ENCODE measurements at places on chromosomes 5 and 9. TPM values are rescaled to one million over a fixed set of nuclear protein-coding genes. Genes with fewer than 3 reads are reported as not detected.

OSMR gene
- 102 TPM for total RNA-seq

GRCh38 chr5:36414869-36415282 is 113.2 kb upstream of the RANBP3L start:
- DNase-seq: peak; percentile 72

MYMK gene
- not detected for total RNA-seq

GRCh38 chr9:136761545-136761981 is 2.8 kb downstream of the LCN15 start:
- DNase-seq: no peak

GRCh38 chr9:27489087-27489876 is 34.8 kb upstream of the IFNK start:
- DNase-seq: no peak

DNA sequence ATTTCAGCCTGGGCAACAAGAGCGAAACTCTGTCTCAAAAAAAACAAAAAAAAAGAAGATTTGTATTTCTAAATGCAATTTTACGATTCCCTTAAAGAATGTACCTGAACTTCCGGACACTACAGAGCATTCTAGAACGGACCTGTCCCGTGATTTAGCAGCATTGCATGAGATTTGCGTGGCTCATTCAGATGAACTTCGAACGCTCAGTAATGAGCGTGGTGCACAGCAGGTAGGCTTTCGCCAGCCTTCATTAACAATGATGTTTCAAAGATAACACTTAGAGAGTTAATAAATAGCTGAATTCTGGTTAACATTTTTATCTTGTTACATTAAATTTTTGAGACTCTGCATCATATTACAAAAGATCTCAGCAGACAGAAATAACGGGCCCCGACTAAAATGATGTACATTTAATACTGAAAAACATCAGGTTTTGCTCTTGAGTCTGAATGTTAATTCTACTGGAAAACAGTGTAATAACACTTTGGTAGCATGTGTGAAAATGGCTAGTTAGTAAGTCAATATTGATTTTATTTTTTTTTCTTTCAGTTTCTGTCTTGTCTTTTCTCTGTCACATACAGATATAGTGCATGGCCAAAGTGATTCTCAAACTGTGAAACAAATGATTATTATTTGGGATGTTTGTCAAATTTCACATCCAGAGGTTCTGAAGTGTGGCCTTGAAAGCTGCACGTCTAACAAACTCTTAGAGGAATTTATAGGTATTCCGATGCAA is 23.3 kb downstream of the CCNH start:
- no peak for DNase-seq

FAXDC2 gene
- total RNA-seq: 11.3 TPM

- no peak for DNase-seq
Measured at GRCh38 chr5:115624994-115625393, 842 bp downstream of the TMED7 start.

SHOC1 gene
- under 0.01 TPM for total RNA-seq

DNA sequence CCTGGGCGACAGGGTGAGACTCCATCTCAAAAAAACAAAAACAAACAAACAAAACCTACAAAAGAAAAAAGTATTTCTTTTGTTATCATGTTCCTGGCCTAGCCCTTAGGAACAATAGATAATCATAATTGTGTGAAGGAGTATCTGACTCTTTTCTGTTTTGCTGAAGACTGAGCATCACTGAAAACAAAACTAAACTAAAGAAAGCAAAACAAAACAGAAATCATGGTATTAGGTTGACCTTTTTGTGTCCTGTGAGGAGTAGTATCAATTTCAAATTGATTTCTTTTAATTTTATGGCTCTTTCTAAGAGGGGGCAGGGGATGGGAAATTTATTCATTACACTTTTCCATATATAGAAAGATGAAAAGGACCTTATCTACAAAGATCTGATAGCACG is 246.0 kb downstream of the YTHDC2 start:
- no peak for DNase-seq

PPP1R26 gene
- total RNA-seq: 8.9 TPM

TMEM215 gene
- total RNA-seq: not detected

GRCh38 chr5:118247458-118247857 is 740.9 kb downstream of the DTWD2 start:
- no peak for DNase-seq

GRCh38 chr5:73472116-73472515 is 23.5 kb upstream of the FOXD1 start:
- no peak for DNase-seq

DNA sequence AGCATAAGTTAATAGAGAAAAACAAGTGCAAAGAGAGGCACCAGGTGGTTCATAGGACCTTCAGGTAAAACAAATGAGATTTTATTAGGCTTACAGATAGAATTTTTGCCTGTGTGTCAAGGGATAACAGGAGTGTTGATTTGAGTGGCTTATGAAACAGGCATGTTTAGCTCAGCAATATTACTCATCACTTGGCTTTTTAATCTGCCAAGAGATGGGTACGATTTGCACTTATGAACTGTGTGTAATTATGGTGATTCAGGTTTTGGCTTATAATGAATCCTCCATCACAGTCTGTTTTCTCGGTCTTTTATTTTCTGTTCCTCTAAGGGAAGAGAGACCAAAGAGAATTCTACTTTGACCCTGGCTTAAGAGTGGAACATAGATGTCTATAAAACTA is 199.3 kb downstream of the DMRTA1 start:
- peak; percentile 50 for DNase-seq

- no peak for DNase-seq
Measured at GRCh38 chr5:93454896-93455295, 126.1 kb downstream of the NR2F1-AS1 start.

NSG2 gene
- not detected for total RNA-seq

DNA sequence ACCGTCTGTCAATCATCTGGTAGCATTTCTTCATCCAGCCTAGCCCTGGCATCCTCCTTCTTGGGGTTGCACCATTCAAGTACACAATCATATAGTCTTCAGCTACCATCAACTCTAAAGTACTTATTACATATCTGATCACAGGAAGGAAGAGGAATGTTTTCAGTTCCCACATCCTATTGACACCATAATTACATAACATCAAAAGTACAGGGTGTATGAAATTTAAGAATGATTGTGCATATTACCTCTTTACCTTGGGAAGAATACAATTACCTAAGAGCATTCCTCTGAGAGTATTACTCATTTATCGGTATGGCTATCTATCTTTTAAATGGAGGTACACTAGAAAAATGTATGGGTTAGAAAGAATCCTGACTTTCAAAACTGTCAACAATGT is 126.8 kb upstream of the PCA3 start:
- no peak for DNase-seq

Data from fibroblast of lung (primary cell).